ENCODE measurements at places on chromosomes 1 and 21.
A peak's percentile ranks its signal among the peaks of the same experiment; 100 is the strongest.

GRCh38 chr1:78254517-78254916 lies 208.8 kb downstream of the GIPC2 start:
- no peak for DNase-seq

DNA sequence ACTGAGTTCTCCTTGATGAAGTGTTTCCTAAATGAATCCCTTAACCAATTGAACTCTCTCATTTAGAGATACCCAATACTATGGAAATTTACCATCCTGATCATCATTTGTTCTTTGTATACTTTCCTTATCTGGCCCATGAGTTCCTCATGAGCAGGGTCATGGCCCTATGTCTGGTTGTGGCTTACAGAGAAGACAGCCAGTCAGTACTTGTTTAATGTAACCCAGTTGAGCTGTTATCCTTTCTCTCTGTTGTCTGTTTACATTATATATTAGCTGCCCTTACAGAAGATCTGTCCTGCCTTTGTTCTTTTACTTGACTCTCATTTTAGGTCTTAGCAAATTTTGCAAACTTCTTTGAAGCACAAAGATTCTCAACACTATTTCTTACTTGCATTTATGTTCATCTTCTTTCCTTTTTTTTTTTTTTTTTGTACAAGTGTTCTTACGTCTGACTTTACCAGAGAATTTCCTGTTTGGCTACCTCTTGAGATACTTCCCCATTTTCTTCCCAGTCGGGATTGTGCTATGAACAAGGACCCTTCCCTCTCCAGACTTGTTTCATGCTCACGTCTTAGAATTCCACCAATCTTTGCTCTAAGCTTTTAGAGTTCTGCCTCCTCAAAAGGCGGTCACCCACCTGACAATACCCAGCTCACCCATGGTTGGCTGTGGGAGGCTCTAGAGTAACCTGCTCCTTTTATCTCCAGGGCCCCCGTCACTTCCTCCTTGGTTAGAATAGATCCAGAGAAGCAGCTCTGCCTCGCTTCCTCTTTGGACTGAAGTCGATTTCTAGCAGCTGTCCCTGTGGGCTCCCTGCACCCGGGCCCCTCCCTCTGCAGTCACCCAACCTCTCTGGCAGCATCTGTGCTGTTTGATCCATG lies 53.6 kb upstream of the RUNX1 start:
- DNase-seq, result no peak

DNA sequence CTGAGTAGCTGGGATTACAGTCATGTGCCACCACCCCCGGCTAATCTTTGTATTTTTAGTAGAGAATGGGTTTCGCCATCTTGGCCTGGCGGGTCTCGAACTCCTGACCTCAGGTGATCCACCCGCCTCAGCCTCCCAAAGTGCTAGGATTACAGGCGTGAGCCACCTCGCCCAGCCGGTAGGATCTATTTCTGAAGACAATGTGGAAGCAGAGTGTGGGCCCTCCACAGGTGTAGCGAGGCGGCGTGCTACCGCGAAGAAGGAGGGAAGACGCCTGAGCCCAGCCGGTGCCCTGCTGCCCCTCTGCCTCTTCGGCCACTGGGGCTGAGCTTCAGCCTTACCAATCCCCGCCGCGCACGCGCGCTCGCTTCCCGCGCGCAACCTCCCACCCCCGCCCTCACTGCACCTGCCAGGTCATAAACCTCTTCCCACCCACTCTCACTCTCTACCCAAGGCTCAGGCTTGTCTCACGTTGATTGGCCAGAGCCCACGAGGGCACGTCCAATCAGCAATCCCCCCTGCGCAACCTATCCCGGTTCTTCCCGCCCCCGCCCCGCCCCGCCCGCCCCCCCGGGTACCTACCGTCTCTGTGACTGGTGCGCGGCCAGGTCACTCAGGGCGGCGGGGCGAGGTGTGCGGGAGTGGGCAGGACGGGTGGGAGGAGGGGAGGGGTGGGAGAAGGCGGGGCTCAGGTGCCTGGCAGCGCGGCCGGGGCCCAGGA lies 409 bp upstream of the HOOK1 start:
- peak; percentile 73 for DNase-seq

DNA sequence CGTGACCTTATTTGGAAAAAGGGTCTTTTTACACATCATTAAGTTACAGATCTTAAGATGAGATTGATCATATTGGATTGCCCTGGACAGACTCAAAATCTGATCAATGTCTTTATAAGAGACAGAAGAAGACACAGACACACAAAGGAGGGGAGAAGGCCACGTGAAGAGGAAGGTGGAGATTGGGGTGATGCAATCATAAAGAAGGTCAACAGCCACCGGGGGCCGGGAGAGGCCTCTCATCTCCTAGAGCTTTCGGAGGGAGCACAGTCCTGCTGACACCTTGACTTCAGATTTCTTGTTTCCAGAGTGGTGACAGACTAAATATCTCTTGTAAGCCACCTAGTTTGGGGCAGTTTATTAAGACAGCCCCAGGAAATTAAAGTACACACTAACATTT lies 204.6 kb upstream of the CSF3R start:
- no peak for DNase-seq

- DNase-seq, result no peak
Observed at GRCh38 chr1:226255380-226255779, 31.9 kb downstream of the MIXL1 start.

GRCh38 chr1:111006556-111006955 lies 42.8 kb upstream of the LRIF1 start:
- no peak for DNase-seq

GRCh38 chr1:203031467-203031866 lies 5.2 kb downstream of the PPFIA4 start:
- DNase-seq, result no peak

- no peak for DNase-seq
Observed at GRCh38 chr1:2625311-2625710, 7.5 kb downstream of the MMEL1 start.

GRCh38 chr1:117166076-117166475 lies 44.5 kb upstream of the TRIM45 start:
- DNase-seq, result no peak

DNA sequence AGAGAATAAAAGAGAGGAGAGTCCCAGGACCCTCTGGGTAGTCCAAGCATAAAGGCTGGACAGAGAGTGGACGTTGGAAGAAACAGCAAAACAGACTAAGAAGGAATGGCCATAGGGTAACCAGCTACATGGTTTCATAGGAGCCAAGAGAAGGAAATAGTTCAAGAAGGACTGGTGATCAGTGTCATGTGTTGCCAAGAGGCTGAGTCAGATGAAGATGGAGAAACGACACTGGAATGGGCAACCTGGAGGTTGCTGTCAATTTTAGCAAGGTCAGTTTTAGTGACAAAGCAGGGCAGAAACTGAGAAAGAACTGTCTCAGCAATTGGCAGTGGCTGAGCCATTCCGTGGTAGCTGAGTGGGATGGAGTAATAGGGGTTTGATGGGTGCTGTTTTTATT lies 41.4 kb downstream of the HMGB4 start:
- DNase-seq, result no peak

DNA sequence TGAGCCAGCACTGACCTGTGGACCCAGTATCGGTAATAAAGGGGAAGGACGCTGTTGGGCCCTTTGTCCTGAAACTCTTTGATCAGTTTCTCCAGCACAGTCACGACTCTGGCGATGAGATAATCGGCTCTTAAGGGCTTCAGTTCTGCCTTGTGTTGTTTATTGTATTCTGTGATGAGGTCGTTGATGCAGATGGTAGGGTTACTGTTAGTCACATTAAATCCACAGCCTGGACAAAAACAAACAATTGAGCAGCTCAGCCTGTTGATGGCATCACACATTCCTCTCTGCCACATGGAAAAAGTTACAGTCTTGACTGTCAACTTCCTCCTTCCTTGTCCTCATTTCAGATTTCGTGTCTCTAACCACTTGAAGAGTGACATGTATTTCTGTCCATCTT lies 57.6 kb downstream of the SIM2 start:
- DNase-seq, result no peak

DNA sequence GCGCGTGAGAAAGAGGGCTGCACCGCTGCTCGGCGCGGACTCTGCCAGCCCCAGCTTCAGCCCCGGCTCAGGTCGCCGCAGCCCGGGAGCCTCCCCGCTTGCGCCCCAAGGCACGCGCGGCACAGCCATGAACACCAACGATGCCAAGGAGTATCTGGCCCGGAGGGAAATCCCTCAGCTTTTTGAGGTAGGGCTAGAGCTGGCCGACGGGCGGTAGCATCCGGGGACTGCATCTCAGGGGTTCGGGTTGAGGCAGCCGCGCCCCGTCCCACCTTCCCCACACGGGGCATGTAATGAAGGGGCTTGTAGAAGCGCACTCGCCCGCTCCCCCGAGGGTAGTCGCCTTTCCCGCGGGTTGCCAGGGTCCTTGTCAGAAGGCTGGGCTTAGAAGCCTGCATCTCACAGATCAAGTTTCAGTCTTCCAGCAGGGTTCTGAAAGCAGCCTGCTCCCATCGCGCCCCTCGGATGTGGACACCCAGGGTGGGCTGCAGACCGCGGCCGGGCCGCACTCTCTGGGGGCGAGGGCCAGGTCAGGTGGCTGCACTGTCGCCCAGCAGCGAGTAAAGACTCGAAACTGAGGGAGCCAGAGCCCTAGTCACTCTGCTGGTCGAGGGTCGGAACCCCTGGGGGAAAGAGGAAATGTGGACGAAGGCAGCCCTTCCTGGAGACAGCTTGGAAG lies 507 bp downstream of the AK5 start:
- peak; percentile 21 for DNase-seq

- DNase-seq, result no peak
Observed at GRCh38 chr1:7490576-7490975, 280.5 kb upstream of the VAMP3 start.

DNA sequence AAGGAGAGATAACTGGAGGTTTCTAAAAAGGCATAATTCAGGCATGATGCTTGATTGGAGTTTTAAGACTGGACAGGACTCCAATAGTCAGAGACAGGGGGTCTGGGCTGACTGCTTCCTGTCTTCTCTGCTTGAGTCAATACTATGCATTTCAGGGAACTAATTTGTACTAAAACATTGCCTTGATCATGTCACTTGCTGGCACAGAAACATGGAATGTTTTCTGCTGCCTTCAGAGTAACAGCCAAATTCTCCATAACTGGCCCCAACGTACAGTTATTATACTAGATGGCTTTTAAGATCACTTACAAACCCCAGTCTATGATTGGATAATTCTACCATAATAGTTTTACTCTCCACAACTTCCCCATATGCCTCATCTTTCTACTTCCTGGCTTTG lies 247.0 kb downstream of the DNM3 start:
- DNase-seq, result no peak
